ENCODE measurements at places on chromosomes 3 and 15. TPM values are rescaled to one million over a fixed set of nuclear protein-coding genes. Genes with fewer than 3 reads are reported as not detected.

- H3K27ac ChIP-seq, result peak overlapping the region; percentile 58
- H3K36me3 ChIP-seq, result peaks cover 3% of the 10 kb centered on the region
- peaks cover 18% of the 10 kb centered on the region for H3K4me1 ChIP-seq
- no peak for DNase-seq
Observed at GRCh38 chr15:40943764-40944365, 9.4 kb upstream of the CHAC1 start.

The FAM240A gene
- not detected for polyA plus RNA-seq

The WDR93 gene
- polyA plus RNA-seq, result 0.95 TPM

The LMCD1 gene
- polyA plus RNA-seq, result 33.6 TPM

DNA sequence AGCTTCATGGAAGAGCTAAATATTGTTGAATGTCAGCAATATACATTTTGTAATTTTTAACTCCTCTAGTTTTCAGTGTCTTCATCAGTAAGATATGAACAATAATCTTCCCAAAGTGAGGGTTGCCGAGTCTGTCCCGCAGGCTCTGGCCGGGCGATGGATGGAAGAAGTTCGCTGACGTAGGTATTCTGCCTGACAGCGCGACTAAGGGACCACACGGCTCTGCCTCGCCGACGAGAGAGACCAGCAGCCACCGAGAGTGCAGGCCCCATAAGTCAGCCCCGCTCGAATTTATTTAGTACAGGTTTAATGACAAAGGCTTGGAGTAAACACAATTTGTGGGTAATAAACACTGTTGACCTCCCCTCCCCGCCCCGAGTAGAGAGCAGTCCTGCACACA is 427.4 kb upstream of the NECTIN3 start:
- H3K27me3 ChIP-seq, result no peaks in the 10 kb centered on the region
- DNase-seq, result no peak
- H3K4me1 ChIP-seq, result no peaks in the 10 kb centered on the region
- H3K4me3 ChIP-seq, result no peak overlapping the region
- H3K36me3 ChIP-seq, result no peaks in the 10 kb centered on the region

The RBM6 gene
- 42.1 TPM for polyA plus RNA-seq

GRCh38 chr15:79540551-79540950 is 108.4 kb downstream of the MINAR1 start:
- H3K4me3 ChIP-seq, result no peak overlapping the region
- H3K36me3 ChIP-seq, result no peaks in the 10 kb centered on the region
- no peak overlapping the region for H3K27ac ChIP-seq
- H3K27me3 ChIP-seq, result no peaks in the 10 kb centered on the region
- no peaks in the 10 kb centered on the region for H3K4me1 ChIP-seq

- H3K4me3 ChIP-seq, result no peak overlapping the region
- H3K36me3 ChIP-seq, result no peaks in the 10 kb centered on the region
- H3K4me1 ChIP-seq, result peaks cover 3% of the 10 kb centered on the region
- no peak for DNase-seq
Observed at GRCh38 chr3:39850716-39851032, 41.3 kb downstream of the MYRIP start.

DNA sequence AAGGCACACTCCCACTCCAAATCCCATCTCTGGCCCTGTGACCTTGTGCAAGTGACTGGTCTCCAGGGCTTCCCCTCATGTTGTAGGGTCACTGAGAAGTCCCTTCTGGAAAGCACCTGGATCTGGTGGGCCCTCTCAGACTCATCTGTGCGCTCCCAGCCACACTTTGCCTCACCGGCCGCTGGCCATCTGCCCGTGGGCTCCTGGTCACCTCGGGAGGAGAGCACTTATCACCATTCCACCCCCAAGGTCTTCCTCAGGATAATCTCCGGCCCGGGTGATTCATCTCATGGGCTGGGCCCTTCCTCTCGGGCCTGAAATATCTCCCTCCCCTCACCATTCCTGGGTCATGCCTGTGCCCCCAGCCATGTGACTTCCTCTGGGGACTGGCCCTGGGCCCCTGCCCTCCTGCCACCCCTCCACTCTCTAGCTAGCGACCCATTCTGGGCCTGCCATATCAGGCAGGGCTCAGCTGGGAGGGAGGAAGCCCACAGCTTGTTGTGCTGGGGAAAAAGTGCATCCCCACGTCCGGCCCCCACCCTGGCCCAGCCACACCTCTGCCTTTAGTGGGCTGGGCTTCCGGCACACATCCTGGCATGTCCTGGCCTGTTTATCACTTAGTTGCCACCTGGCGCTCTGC is 10.6 kb upstream of the WNT7A start:
- H3K4me1 ChIP-seq, result no peaks in the 10 kb centered on the region
- no peak overlapping the region for H3K27ac ChIP-seq
- no peak overlapping the region for H3K4me3 ChIP-seq
- no peaks in the 10 kb centered on the region for H3K36me3 ChIP-seq
- DNase-seq, result no peak

DNA sequence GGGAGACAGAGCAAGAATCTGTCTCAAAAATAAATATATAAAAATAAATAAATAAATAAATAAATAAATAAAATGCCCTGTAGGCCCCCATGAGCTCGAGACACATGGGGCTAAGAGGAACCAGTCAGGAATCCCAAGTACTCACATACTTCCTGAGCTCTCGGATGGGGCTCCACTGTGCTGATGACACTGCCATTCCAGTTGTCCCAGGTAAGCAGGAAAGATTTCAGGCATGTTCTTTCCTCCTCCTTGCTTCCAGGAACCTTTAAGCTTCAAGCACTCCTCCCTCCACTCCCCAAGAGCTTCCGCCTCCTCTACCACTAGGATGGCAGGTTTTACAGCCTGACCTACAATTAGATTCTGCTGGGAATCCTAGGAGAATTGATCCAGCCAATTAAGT is 113.4 kb downstream of the SLC49A4 start:
- no peak for DNase-seq
- no peaks in the 10 kb centered on the region for H3K4me1 ChIP-seq
- no peaks in the 10 kb centered on the region for H3K27me3 ChIP-seq
- H3K4me3 ChIP-seq, result no peak overlapping the region
- H3K27ac ChIP-seq, result no peak overlapping the region

DNA sequence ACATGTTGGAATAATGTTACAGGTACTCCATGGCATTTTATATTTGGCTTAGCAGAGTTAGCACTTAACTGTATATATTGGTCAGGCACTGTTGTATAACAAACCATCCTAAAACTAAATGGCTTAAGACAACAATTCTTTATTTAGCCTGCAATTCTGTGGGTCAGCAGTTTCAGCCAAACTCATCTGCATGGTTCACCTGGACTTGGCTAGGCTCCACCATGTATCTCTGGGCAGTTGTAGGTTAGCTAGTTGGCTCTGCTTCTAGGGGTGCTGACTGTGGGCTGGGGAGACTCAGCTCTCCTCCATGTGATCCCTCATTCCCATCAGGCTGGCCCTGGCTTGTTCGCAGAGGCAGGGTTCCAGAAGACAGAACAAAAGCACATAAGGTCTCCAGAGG is 34.4 kb downstream of the RARB start:
- H3K4me1 ChIP-seq, result peaks cover 6% of the 10 kb centered on the region
- DNase-seq, result no peak
- H3K27ac ChIP-seq, result no peak overlapping the region

DNA sequence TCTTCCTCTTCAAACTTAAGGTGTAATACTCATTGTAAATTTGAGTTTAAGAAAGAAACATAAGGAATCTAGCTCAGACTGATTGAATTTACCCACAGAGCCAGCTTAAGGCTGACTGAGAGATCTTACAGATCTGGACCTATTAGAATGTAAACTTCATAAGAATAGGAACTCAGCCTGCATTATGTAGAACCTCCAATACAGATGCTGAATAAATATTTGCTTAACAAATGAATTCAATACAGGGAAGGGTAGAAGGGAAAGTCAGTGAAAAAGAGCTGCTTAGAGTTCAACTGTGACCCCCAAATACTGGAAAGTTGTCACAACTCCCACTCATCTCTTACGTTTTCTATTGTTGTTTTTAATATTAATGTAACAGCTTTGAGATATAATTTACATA is 11.5 kb downstream of the KPNA4 start:
- H3K27ac ChIP-seq, result no peak overlapping the region
- no peaks in the 10 kb centered on the region for H3K36me3 ChIP-seq
- DNase-seq, result no peak
- H3K27me3 ChIP-seq, result no peaks in the 10 kb centered on the region
